WTC11 (cell line): ENCODE measurements at places on chromosomes 2 and 18. TPM values are rescaled to one million over a fixed set of nuclear protein-coding genes. Genes with fewer than 3 reads are reported as not detected.
A peak's percentile ranks its signal among the peaks of the same experiment; 100 is the strongest.

DNA sequence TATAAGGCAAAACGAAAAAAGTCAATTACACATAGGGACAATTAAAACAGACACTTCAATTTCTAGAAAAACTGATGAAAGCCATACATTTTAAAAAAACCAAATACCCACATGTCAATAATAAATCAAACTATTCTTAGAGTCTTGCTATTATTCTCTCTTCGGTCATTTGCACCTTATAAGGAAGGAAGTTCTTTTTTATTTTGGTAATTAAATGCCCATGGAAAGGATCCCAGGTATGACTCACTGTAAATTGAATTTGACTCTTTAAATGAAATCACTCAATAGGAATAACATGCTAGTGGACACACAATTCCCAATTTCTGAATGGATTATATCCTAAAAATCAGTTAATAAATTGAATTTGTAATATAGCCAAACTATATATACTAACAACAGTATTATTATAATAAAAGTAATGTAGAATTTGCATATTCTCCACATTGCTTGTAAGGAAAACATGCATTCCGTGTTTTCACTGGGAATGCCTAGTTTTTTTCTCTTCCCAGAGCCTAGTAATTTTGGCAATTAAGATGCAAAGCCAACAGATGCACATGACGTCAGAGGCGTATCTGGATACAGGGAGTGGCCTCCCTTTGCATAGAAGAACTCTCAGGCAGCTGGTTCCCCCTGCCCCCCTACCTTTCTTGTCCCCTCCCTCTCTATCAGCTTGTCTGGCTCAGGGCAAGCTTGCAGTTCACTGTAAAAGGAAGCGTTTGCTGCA, 153.5 kb upstream of the PGAP1 start:
- DNase-seq = no peak

DNA sequence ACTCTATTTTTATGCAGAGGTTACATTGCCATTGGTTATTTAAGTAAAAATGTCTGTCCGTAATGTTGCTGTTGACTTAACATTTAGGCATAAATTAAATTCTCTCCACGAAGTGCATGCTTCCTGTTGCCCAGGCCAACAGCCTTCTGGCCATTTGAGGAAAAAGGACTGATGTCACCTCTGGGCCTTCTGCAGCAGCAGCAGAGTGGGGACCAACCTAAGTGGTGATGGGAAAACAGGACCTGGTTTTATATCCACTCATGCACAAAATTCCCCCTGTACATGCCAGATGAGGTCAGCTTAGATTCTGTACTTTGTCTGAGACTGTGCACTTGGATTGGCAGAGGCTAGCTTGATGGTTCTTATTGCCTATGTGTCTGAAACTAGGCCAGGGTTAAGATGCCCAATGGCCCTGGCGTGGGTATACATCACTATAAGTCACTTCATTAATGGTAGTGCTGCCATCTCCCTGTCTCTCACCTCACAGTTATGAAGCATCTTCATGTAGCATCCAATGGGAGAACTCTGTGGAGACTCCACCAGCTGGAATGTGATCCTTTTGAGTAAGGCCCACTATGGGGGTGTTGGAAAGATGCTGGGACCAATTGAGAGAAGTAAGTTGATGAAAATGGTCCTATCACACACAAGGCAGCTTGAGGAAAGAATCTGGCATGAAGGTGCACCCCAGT, 4.4 kb downstream of the ARHGAP25 start:
- no peak for DNase-seq

DNA sequence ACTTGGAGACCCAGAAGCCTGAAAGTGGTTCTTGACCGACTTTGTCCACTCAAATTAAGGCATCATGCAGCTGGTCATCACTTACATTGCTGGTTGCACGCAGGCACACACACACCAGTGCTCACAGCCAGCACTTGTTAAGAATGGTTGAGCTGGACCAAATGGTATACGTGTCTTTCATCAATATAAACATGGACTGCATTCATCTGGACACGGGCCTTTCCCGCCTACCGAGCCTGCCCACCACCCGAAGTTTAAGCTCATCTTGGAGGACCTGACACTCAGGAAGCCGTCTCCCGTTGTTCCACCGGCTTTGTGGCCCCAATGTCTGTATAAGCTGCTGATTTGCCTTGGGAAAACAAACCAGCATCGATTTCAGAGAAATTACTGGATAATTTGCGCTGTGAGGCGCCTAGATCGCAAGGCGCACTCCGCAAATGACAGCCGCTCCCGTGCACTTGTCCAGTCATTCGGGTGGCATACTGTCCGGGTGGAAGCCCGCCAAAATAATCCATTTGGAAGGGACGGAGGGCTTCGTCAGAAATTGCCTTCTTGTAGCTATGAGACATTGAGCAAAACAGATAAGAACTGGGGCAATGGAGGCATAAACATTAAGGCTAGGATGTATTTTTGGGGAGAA, 40.1 kb upstream of the AKAIN1 start:
- peak; percentile 14 for DNase-seq

DNA sequence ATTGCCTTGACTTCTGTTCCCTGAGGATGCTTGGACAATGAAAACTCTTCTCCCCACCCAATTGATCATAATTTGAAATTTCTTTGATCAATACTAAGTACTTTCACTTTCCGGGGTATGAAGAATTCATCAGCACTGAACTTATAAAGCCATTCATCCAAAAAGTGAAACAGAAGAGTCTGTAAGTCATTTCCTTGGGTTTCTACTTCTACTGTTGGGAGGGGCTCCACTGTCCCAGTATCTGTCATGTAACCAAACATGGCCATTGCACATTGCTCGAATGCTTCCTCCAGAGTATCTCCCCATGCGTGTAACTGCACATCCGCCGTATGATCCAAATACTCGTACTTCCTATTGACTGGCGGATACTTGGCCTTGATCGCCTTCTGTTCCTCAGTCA, 30.3 kb downstream of the NCL start:
- no peak for DNase-seq

DNA sequence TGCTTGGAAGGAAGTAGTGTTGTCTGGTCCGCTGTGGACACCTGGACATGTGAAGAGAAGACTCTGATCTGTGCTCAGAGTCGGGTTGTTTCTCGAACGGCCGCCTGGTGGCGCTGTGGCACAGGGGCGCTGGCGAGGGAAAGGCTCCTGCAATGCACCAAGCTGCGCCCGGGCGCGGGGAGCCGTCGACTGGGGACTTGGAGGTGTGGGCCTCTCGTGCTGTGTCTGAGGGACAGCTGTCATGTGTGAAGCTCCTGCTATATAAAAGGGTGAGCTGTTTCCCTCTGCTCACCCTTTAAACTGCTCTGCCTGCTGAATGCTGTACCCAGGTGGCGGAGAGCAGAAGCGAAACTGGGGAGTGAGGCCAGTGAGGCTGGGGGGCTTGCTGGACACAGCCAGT, 44.0 kb downstream of the GNAL start:
- DNase-seq = peak; percentile 90

DNA sequence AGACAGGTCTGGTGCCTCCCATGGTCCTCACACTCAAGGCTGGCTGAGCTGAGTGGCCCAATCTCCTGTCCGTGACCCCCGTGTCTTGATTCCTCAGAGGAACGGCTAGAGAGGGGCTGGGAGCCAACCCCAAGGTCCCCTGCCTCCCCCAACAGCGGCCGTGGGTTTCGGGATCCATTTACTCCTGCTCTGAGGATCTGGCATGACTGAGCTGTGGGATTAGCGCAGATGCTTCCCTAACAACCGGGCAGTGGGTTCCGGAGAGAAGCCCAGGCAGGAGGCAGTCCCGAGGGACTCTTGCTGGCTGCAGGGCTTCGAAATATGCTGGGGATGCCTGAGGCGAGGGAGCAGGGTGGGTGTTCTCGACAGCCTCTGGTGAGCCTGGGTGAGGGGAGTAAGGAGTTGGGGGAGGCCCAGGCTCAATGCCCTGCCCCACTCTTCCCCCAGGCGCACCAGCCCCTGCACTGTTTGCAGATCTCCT, 18.9 kb downstream of the GPR35 start:
- DNase-seq = no peak

DNA sequence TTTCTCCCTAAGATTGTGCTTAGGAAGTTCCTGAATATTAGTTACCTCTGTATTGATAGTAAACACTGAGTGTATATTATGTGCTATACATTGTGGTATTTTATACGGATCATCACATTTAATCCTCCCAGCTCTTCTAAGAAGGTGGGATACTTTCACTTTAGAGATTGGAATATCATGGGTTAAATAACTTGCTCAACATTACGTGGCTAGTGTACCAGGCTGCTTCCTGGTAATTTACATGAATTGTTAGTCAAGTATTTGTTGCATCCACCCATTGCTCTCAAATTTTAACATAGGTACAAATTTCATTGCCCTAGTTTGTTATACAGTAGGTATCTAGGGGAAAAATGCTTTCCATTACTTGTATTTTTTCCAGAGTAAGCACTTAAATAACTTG, 21.4 kb downstream of the FAM98A start:
- DNase-seq = no peak

DNA sequence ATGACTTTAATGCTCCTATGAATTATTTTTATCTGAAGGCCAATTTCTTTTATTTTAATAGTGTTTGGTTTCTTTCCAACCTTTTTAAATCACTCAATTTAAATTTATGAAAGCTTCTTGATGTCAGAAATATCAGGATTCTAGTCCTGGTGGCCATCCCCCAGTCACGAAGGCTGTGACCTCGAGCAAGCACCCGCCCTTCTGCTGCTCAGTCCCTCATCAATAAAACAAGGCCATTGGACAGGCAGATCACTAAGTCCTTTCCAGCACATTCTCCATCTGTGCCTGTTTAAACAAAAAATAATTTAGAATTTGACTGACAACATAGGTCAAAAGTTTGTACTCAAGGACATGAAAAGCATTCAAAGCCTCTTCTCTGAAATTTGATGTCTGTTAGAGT, 483.6 kb upstream of the VRK2 start:
- DNase-seq = no peak

GRCh38 chr2:173079973-173080860, 4.6 kb downstream of the MAP3K20 start:
- no peak for DNase-seq

DNA sequence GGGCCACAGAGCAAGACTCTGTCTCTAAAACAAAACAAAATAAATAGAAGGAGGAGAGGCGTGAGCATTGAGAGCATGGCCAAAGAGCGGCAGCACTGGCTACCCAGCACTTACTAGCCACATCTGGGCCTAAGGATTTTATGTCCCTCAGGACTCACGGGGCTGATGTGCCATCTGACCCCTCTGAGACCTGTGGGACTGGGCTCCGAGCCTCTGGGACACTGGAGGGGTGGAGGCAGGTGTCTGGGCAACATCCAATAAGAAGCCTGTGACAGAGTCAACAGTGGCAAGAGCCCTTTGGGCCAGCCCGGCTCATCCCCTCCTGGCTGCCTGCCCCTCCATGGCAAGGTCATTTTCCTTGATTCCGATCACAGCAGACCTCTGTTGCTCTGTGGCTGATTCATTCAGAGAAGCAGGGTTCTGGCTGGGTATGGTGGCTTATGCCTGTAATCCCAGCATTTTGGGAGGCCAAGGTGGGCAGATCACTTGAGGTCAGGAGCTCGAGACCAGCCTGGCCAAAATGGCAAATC, 60.7 kb downstream of the RRM2 start:
- DNase-seq = no peak

GRCh38 chr2:55163274-55163721, 68.8 kb downstream of the CLHC1 start:
- no peak for DNase-seq

DNA sequence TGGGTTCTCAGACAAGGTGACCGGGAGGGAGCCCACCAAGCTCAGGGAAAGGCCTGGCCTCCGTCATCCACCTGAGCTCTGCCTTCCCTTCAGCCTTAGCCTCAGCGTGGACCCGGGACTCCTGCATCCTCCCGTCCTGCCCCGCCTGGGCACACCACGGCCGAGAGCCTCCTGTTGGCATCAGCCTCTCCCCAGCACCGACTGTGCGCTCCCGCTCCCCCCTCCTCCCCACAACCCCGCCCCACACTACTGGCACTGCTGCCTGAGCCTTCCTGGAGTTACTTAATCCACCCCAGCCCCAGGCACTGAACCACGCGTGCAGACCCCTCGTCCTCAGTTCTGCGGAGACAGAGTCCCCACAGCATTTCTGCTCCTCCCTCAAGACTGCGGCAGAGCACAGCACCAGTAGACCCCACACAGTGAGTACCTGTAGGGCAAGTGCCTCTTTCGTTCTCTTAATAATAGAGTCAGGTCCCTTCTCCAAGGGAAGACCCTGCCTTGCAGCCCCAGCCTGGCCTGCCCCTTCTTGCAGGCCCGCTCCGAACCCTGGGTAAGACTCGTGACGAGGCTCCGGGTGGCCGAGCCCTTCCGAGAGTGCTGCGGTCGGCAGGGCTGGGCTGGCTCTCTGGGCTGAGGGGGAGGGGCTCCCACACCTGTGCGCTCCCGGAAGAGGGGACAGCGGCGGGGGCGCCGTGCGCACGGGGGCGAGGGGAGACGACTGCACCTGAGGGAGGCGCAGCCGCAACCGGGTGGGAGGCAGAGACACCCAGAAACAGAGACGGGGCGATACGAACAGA, at the start of gene AMER3:
AMER3 (plus strand) TSS at position 285 of the 797 bp plus-strand sequence. CDS start 6,533 bp downstream, outside the sequence.
- DNase-seq = peak; percentile 68

DNA sequence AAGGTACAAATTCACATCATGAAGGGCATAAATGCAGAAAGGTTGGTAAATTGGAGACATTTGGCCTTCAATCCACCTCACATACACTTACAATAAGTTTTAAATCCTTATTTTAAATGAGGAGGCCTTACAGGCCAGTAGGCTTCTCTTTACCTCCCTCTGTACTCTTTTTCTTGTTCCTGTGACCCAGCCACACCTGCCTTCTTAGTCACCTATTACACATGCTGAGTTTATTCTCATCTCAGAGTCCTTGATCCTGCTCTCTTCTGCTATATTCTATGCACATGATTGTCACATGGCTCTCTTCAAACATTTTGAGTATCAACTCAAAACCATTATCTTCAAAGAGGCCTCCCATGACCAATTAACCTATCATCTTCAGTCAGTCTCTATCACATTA, 491.5 kb downstream of the SATB2 start:
- no peak for DNase-seq

HOXD8 gene
- not detected in 3 replicates for total RNA-seq

ST6GAL2 gene
- total RNA-seq = 7.5 to 11.0 TPM (median 8.6 TPM) in 3 replicates

RNF103 gene
- total RNA-seq = 6.8 to 9.0 TPM (median 8.0 TPM) in 3 replicates

SEMA4F gene
- 5.7 to 7.4 TPM (median 6.3 TPM) in 3 replicates for total RNA-seq

CTLA4 gene
- 0.31 to 0.44 TPM in 2 of 3 replicates, not detected in the other for total RNA-seq

CD226 gene
- total RNA-seq = 0.23 to 0.55 TPM (median 0.24 TPM) in 3 replicates

WDR35 gene
- total RNA-seq = 15.4 to 16.5 TPM (median 15.5 TPM) in 3 replicates

FARP2 gene
- 28.2 to 37.8 TPM (median 33.6 TPM) in 3 replicates for total RNA-seq
